ENCODE measurements at places on chromosomes 6 and 20.

GRCh38 chr6:21747441-21747840, 153.9 kb downstream of the SOX4 start:
- no peak for DNase-seq

DNA sequence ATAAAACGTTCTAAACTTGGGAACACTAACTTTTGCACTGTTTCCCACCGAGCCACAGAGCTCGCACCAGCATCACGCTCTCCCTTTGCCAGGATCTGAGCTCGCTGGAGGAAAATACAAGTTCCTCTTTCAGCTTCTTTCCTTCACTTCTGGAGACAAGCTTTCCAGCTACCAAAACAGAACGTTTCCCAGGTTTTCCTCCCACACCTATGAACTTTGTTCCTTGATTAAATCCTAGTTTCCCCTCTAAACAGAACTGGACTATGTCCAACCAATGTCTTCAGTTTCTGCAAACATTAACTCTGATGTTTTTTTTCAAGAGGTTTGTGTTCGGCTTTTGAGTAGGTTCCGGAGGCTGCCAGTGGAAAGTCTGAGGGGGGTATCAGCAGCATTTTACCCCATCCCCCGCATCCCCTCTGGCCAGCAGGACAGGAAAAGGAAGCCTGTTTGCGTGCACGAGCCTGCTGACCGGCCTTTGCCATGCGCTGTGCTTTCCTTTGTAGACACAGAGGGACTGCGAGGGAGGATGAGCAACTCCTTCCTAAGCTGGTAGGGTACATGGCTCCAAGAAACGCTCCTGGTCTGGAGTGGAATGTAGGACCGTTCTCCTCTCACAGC, 135.5 kb downstream of the LY86 start:
- DNase-seq, result no peak

DNA sequence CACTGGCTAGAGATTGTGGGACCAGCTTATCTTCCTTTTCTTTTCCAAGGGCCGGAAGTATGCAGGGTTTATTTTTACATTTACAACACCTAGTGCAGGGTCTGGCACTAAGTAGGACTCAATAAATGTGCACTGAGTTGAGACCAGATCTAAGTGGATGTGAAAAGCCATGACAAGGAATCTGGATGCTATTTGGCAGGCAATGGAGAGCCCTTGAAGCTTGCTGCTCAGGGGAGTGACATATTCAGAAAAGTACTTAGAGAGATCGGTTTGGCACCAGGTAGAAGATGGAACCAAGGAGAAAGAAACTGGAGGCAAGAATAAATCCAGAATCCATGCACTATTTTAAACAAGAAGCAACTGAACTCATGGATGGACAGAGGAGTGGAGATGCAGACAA, 815.8 kb downstream of the MAFB start:
- DNase-seq, result no peak

GRCh38 chr20:24633026-24633425, 163.6 kb downstream of the SYNDIG1 start:
- no peak for DNase-seq

GRCh38 chr20:50658804-50659380, 32.5 kb downstream of the RIPOR3 start:
- no peak for DNase-seq

Measured in hindlimb muscle (tissue), 1 donor.